ENCODE measurements at places on chromosomes 3 and 15. TPM values are rescaled to one million over a fixed set of nuclear protein-coding genes. Genes with fewer than 3 reads are reported as not detected.

- H3K36me3 ChIP-seq, result peaks cover 10% of the 10 kb centered on the region
- no peaks in the 10 kb centered on the region for H3K27me3 ChIP-seq
- H3K4me3 ChIP-seq, result no peak overlapping the region
- no peaks in the 10 kb centered on the region for H3K4me1 ChIP-seq
These were observed 21.1 kb downstream of the PSMD6 start for GRCh38 chr3:64002233-64002632.

GRCh38 chr3:170680593-170680992 is 94.7 kb upstream of the SLC7A14 start:
- no peaks in the 10 kb centered on the region for H3K36me3 ChIP-seq
- H3K4me3 ChIP-seq, result no peak overlapping the region
- no peak for DNase-seq

DNA sequence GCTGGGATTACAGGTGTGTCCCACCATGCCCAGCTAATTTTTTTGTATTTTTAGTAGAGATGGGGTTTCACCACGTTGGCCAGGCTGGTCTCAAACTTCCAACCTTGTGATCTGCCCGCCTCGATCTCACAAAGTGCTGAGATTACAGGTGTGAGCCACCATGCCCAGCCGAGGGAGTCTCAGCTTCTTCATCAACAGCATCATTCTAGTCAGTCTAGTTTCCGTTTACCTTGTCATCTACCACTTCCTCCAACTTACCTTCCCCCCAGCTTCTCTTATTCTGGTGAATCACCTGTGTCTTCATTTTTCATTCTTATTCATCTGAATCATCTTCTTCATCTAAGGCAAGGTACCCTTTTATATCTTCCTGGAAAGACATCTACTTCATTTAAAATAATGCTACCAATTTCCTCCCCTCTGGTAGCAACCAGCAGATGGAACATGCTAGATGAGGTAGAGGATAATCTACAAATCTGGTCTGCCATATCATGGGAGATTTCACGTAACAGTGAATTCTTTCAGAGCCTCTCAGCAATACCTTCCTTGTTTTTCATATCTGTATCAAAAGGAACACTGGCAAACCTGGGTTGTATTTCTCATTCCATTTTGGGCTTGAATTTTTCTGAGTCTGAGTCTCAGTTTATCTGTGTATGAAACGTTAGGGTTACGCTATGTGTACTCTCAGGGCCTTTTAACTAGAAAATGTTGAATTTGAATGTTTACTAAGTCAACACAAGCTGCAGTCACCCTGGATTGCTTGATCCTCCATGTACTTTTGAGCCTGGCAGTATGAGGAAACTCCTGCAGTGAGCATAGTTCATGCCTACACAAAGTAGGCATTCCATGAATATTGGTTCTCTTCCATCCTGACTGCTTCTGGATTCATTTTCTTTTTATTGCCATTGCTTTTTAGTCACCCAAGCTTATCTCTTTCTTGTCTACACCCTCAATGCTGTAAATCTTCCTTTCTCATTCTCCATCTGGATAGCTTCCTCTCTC is 16.8 kb downstream of the LPP start:
- no peak overlapping the region for H3K4me3 ChIP-seq
- no peak for DNase-seq
- no peaks in the 10 kb centered on the region for H3K4me1 ChIP-seq
- H3K27me3 ChIP-seq, result no peaks in the 10 kb centered on the region
- peak overlapping the region; percentile 27 for H3K27ac ChIP-seq

- H3K27ac ChIP-seq, result no peak overlapping the region
- DNase-seq, result no peak
- H3K4me3 ChIP-seq, result no peak overlapping the region
- no peaks in the 10 kb centered on the region for H3K36me3 ChIP-seq
- H3K4me1 ChIP-seq, result peaks cover 37% of the 10 kb centered on the region
These were observed 31.0 kb upstream of the KLF13 start for GRCh38 chr15:31295658-31296057.

- peak overlapping the region; percentile 26 for H3K27ac ChIP-seq
- H3K4me1 ChIP-seq, result peaks cover 36% of the 10 kb centered on the region
- H3K27me3 ChIP-seq, result no peaks in the 10 kb centered on the region
- no peak overlapping the region for H3K4me3 ChIP-seq
These were observed 42.6 kb upstream of the TP63 start for GRCh38 chr3:189588475-189589178.

GRCh38 chr3:196789885-196790359 is 50.3 kb downstream of the PAK2 start:
- no peak overlapping the region for H3K27ac ChIP-seq
- DNase-seq, result no peak
- H3K27me3 ChIP-seq, result no peaks in the 10 kb centered on the region
- no peak overlapping the region for H3K4me3 ChIP-seq
- H3K4me1 ChIP-seq, result peaks cover 12% of the 10 kb centered on the region

GRCh38 chr3:108091498-108092250 is 843 bp upstream of the CD47 start:
- peaks cover 38% of the 10 kb centered on the region for H3K4me1 ChIP-seq
- no peaks in the 10 kb centered on the region for H3K27me3 ChIP-seq
- H3K4me3 ChIP-seq, result peak overlapping the region; percentile 94
- peak overlapping the region; percentile 90 for H3K27ac ChIP-seq

- H3K4me1 ChIP-seq, result peaks cover 78% of the 10 kb centered on the region
- peak within 1 kb of the TSS; percentile 41 for H3K27ac ChIP-seq
- no peaks in the 10 kb centered on the region for H3K36me3 ChIP-seq
- H3K4me3 ChIP-seq, result peak within 1 kb of the TSS; percentile 30
- DNase-seq, result no peak
These were observed at the start of gene ISLR for GRCh38 chr15:74173380-74174218. TSS of gene ISLR (plus strand) at chr15:74173710. CDS start at chr15:74174859, 1,149 bp downstream.

- H3K4me3 ChIP-seq, result no peak overlapping the region
- no peaks in the 10 kb centered on the region for H3K4me1 ChIP-seq
- no peaks in the 10 kb centered on the region for H3K36me3 ChIP-seq
- H3K27ac ChIP-seq, result no peak overlapping the region
- no peaks in the 10 kb centered on the region for H3K27me3 ChIP-seq
- no peak for DNase-seq
These were observed 78.4 kb upstream of the MRPS22 start for GRCh38 chr3:139265131-139266016.

ST3GAL6 gene
- total RNA-seq, result 5.3 TPM

CDHR4 gene
- total RNA-seq, result not detected

GOLGA6A gene
- total RNA-seq, result not detected

DET1 gene
- total RNA-seq, result 2.4 TPM

PEX5L gene
- total RNA-seq, result not detected

OIP5 gene
- total RNA-seq, result 16.3 TPM
